ENCODE measurements at places on chromosomes 16 and 17.

DNA sequence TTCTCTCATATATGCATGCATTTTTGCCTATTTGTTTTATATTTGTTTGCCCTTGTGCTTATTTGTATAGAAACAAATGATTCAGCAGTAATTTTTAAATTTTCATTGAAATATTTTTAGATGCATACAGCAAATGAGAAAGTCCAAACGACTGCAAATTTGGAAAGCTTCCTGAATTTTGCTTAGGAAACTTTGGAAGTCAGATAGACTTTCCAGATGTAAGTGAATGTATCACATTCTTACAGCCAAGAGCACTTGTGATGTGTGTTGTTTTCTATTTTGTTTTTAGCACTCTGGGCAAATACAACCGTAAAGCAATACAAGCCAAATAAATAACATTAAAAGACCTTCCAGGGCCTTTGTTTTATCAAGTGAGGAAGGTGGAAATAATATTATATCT is 680.8 kb upstream of the CDH8 start:
- no peak for DNase-seq

GRCh38 chr16:89361751-89362539 is 128.4 kb downstream of the ANKRD11 start:
- peak; percentile 58 for DNase-seq

DNA sequence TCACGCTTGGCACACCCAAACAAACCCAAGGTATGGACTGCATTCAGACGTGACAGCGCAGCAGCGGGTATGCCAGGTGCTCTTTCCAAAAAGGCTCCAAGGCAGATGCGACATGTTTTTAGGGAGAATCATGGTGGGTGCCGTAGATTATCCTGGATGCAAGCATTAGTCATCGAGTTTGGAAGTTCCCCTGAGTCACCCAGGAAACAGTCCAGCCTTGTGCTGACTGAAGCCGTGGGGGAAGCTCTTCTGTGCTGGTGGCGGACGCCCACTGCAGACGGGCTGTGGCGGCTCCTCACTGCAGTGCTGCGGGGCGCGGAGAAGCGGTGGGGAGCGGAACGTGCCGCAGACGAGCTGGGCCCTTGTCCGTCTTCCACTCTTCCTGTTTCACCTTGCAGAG is 13.9 kb downstream of the JPT2 start:
- no peak for DNase-seq

- DNase-seq = peak; percentile 61
These were observed 365.4 kb upstream of the C16orf82 start for GRCh38 chr16:26701243-26701886.

GRCh38 chr16:84193480-84193879 is 2.5 kb downstream of the ADAD2 start:
- DNase-seq = no peak

- DNase-seq = no peak
These were observed 852.2 kb upstream of the GOT2 start for GRCh38 chr16:59586331-59586730.

GRCh38 chr16:986925-987582 is 5.5 kb downstream of the SOX8 start:
- no peak for DNase-seq

DNA sequence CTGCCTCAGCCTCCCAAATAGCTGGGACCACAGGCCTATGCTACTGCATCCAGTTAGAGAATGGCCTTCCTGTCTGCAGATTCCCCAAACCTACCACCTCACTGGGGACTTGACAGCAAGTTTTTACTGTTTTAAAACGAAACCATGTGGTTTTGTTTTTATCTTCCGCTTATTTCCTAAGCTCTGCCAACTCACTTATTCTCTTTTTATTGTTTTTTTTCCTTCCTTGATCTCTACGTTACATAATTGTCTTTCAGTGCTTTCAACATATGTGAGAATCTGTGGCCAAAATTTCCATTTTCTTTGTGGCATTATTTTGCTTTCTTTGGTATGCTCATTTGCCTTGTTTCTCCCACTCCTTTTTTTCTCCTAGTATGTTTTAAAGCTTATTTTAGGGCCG is 14.6 kb upstream of the SLC38A7 start:
- DNase-seq = peak; percentile 94

DNA sequence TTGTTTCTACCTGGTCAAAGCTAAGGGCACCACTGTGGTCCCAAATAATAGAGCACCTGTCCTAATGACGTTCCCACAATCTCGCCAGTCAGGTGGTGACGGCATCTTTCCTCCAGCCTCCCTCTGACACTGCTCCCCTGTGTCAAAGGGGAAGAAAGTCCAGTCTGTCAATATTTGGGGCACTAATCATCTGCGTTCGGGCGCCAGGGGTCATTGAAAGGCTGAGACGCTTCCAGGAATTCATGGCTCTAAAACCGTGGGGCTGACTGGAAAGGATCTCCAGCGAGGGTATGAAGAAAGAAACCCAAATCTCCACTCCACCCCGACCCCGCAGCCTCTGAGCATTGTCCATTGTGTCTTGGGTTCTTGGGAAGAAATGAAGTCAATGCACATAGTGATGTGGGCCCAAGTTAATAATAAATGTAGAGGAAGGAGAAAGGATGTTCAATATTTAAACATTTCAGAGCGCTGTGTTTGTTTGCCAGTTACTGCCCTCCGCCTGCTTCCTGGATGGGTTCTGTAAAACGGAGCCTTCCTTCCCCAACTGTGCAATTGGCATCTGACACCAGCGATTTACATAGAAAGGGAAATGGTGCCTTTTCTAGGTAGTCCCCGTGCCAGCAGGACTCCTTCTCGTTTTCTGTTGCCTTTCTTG is 103.2 kb downstream of the SOCS1 start:
- peak; percentile 87 for DNase-seq

GRCh38 chr17:2076087-2076984 is 21.4 kb downstream of the HIC1 start:
- DNase-seq = no peak

- DNase-seq = no peak
These were observed 190.2 kb upstream of the MPHOSPH6 start for GRCh38 chr16:82360024-82360783.

DNA sequence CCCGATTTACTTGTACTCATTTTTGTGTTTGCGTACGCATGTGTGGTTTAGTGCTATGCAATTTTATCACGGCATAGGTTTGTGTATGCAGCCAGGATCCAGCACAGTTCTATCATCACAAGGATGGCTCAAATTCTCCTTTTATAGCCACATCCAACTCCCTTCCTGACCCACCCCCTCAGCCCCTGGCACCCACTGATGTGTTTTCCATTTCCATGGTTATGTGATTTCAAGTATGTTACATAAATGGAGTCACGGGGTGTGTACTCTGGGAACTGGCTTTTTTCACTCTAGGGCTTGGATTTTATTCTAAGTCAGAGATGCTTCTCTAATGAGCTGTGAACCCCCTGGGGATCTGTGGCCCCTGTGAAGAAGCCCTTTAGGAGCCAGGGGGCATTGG is 16.8 kb downstream of the IL4R start:
- DNase-seq = no peak

DNA sequence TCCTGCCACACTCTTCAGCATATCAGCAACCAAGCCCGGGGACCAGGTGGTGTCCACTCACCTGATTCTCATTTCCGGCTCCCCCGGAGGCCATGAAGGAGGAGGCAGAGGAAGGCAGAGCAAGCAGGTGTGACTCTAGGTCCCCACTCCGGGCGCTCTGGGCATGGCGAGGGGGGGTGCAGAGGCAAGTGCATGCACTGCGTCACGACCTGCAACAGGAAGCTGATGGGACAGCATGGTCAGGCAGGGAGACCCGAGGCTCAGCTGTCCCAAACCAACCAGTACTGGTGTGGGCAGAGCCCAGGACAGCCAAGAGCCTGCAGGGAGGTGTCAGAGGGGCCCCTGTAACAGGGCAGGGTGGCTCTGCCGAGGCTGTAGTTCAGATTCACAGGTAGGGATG is 2.1 kb upstream of the ENGASE start:
- no peak for DNase-seq

All from MV-4-11 (cell line).